ENCODE measurements at places on chromosomes 13 and 19.

DNA sequence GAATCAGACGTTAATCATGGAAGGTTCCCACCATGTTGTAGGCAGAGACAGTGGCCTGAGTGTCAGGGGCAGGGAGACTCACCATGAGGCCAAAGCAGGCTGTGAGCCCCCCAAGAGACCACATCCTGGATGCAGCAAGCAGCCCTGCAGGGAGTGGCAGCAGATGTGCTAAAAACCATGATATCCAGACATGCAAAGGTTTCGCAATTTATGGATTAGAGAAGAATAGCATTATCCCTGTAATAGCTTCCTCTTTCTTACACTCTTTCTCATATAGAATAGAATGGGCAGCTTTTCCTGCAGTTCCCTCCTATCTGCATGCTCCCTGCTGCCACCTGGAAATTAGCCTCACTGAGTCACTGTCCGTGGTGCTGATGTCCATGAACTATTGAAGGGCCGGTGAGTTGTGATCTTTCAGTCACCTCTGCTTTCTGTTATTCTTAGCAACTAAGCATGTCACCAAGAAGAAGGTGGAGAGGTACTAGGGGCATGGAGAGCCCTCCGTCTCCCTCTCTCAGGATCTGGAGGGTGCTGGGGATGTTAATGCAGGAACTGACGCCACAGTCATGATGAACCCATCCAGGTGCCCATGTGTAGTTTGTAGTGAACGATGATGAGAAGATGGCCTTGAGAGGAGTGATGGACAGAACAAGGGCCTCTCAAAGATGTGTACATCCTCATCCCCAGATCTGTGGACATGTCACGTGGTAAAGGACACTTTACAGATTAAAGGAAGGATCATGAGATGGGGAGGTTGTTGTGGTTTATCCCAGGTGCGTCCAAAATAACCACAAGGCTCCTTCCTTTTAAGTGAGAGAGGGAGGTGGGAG is 9.9 kb downstream of the CEACAM4 start:
- DNase-seq = no peak

DNA sequence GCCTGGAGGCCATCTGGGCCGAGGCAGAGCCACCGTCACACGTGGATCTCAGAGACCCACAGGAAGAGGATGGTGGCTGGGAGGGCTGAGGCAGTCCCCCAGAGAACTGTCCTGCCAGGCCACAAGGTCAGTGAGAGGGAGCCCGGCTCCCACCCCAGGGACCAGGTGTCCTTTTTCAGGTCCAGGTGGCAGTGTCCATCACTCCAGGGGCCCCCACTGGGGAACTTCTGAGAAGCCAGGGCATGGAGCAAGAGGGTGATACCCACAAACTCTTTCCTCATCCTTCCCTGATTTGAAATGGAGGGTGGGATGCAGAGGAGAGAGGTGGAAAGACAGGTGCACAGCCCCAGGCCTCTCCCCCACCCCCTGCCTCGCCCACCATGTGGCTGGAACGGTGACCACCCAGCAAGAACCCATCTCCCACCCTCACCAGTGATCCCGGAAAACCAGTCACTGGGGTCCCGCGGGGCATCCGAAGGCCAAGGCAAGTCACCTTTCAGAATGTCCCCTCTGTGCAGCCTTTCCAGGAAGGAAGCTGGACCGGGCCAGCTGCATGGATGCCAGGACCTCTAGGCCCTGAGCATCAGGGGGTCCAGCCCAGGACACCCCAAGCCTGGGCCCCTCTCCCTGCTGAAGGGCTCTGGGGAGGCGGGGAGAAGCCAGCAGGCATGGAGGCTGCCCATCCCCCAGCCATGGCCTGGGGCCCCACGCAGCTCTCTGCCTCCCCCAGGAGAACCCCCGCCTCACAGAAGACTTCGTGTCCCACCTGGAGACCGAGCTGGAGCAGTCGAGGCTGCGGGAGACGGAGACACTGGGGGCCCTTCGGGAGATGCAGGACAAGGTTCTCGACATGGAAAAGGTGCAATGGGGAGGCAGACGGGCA is 14.1 kb downstream of the PRR36 start:
- DNase-seq = no peak

DNA sequence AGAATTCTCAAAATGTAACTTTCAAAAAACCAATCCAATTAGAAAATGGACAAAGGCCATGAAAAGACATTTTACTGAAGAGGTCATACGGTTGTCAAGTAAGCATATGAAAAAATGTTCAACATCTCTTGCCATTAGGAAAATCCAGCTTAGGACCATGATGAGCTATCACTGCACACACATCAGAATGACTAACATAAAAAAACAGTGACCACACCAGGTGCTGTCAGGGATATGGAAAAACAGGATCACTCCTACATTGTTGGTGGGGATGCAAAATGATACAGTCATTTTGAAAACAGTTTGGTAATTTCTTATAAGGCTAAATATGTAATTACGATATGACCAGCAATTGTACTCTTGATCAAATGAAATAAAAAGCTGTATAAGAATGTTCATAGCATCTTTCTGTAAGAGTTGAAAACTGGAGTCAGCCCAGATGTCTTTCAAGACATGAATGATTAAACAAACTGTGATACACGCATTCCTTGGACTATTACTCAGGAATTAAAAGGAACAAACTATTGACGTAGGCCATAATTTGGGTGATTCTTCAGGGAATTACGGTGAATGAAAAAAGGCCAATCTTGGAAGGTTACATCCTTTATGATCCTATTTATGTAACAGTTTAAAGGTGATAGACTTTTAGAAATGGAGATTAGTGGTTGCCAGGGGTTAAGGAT is 26.9 kb upstream of the RCBTB2 start:
- DNase-seq = no peak

DNA sequence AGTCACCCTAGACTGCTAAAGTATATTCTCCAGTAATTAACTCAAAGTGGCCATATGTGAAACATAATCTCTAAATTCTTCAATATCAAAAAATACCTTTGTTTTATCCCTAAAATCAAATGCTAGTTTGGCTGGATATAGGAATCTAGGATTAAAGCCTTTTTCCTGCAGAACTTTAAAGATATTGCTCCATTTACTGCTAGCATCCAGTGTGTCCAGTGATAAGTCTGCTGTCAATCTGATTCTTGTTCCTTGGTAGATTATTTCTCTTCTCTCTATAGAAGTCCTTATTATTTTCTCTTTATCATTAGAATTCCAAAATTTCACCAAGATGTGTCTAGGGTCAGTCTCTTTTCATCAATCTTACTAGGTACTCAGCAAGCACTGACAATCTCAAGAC is 384.6 kb downstream of the FGF14 start:
- DNase-seq = no peak

DNA sequence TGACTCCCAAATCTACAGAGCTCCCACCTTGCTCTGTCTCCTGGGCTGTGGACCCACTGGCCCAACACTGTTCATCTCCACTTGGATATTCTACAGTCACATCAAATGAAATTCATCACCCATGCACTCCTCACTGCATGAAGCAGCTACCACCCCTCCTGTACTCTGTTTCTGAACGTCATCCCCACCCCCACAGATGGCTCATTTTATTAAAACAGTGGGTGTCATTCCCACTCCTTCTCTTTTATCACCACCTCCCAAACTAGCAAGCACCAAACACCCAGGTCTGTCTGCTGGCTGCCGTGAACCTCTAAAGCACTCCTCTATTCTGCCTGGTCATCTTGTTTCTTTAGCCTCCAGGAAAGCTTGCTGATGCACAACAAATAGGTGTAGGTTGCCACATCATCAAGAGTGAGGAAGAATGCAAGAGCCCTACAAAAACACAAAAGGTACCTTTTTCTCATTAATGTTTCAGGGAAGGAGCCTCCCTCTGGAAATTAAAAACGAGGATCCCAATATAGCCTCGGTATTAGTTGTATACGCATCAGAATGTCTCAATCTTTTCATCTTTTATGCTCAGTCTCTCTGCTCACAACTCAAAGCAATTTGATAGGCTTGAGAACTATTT is 91.8 kb downstream of the MIPEP start:
- no peak for DNase-seq

DNA sequence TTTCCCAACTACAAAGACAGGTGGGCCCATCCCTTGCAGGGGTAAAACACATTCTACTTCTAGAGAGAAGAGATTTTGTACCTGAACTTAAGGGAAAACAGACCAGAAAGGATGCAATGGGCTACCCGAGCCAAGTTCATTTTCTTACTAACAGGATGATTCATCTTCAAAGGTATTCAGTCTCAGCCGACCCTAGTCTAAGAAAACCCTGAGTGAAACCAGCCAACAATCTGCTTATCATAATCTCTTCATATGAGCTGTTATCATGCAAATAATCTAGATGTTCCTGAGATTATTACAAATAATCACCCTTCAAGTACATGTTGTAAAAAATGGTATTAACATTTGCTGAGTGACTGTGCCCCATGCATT is 15.6 kb downstream of the PABPC3 start:
- DNase-seq = no peak

- peak; percentile 49 for DNase-seq
Observed at GRCh38 chr13:53200498-53201453, 172.2 kb downstream of the OLFM4 start.

DNA sequence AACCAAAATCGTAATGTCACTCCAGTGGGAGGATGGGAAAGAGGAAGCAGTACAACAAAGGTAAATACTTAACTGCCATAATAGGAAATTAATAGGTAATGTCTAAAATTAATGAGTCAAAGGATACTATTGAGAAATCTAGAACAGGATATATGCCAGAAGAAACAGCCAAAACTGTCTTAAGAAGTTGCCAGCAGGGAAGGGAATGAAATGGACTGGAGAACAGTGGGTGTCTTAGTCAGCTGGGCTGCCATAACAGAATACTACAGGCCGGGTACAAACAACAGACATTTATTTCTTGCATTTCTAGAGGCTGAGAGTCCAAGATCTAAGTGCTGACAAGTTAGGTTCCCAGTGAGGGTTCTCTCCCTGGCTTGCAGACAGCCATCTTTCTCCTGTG is 40.3 kb upstream of the IPO5 start:
- no peak for DNase-seq

DNA sequence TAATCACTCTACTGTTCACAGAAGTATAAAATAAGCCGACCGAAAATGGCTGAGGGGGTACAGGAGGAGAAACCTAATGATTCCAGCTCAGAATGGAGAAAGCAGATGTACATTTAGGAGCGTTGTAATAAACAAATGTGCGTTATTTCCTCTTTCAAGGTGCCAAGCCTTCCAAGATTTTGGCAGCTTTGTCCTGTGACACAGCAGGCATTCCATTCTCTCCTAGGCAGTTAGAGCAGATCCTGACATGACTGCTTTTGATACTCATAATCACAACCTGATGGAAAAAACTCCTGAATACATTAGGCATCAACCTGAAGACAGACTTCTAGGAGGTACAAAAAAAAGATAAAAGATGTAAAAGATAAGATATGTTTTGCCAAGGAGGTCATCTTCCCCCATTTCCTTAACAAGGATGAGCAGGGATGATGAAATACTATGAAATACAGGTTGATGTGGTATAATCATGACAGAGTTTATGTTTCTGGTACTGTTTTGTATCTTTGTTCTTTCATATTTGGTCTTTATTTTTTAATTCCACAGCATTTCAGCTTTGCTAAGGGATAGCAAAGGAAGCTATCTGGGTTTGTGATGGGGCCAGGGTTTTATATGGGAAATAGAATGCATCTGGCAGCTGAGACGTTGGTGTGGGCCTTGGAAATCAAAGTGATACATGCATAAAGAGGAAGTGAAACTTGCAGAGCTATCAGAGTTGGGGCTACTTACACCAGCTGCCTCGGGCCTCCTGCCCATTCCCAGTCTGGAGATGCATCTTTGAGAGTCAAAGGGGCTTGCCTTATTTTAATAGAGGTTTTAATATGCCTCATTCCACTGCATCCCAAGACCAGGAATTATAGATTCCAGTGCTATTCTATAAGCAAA is 222.5 kb downstream of the OXGR1 start:
- no peak for DNase-seq
